ENCODE measurements at places on chromosomes 5 and 9.

- ATAC-seq: no peak
Measured at GRCh38 chr9:78103971-78104433, 72.4 kb upstream of the GNAQ start.

DNA sequence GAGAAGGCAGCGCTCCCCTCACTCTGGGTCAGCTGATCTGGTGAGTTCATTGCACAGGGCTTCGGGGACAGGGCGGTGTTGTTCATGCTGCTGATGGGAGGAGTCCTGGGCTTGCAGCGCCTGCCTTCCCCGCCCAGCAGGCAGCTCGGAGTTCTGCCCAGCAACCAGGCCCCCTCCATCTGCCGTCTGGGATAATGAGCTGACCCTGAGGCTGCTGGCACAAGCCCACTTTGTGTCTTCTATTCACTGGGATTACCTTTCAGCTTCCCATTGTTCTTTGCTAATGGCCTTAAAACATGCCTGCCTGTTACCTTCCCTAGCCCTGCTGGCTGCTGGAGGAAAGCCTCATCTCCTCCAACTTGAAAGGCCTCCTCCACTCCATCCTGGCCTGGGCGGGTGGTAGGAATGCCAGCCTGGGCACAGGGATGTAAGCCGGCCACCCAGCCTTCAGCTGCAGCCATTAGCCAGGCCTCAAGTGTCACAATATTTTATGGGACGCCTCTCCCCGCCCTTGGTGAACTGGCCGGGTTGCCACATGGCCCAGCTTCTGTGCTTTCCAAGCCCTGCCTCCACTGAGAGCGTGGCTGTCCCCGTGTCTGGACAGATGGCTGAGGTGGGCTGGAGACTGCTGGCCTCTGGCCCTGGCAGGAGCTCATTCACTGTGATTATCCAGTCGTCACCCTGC lies 70.4 kb downstream of the GADD45G start:
- ATAC-seq: no peak

- no peak for ATAC-seq
Measured at GRCh38 chr5:474840-475661, 32.1 kb downstream of the EXOC3 start.

DNA sequence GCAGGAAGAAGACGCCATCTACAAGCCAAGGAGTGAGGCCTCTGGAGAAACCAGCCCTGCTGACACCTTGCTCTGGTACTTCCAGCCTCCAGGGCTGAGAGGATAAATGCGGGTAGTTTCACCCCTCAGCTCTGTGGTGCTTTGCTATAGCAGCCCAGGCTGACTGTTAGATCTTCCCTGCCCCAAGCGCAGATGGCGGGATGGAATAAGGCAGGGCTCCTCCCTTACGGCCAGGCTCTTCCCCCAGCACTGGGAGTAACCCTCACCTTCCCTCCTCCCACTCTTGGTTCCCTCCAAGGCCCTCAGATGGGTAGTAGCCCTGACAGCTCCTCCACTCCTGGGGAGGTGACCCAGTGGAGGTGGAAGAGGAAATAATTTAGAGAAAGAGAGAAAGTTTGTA lies 285.1 kb downstream of the GADD45G start:
- no peak for ATAC-seq

DNA sequence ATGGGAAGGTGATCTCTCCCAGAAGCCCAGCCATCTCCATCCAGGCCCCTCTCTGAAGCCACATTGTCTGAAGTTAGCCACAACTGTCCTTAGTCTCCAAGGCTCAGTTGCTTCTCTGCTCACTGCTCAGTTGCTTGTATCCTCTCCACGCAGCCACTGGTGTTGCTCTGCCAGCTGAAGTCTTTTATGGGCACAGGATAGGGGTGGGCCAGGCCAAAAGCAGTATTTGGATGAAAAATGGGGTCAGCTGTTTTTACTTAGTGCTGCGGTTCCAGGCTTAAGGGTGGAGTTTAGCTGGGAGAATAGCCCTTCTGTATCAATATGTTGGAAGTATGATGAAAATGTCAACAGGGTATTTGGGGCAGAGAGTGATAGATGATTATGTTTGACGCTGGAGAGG lies 168.8 kb upstream of the PPP1R2B start:
- no peak for ATAC-seq

DNA sequence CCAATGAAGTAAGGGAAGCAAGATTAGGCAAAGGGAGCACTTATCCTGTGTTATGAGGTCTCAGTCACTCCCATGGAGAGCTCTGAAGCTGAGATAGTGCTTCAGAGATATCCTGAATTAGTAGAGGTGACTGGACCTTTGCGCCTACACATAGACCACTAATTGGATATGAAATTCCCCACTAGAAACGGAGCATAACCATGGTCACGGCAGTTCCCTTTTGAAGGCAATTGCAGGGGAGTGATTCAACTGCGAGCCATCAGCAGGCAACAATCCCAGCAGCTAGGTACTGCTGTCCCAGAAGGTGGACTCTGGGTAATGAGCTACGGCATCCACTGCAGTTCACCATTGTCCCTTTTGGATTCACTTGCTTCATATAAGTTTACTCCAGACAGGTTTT lies 267.7 kb upstream of the RASA1 start:
- no peak for ATAC-seq

DNA sequence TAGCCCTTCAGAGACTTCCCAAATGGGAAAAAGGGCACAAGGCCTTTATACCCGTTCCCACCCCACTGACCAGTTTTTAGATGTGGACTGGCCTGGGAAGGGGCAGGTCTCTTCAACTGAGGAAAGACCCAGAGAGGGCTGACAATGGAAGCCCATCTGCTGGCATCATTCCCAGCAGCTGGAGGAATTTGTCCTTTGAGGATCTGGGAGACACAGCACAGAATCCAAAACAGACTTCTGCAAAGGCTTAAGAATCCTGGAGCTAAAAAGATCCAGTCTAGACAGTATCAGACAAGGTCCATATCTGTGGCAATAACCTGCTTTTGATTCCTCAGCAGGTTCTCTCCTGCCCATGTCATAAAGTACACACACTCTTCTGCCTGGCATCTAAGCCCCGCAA lies 329.2 kb downstream of the TMEM167A start:
- no peak for ATAC-seq

GRCh38 chr5:80956272-80956671 lies 3.9 kb upstream of the RASGRF2 start:
- ATAC-seq: no peak

- ATAC-seq: no peak
Measured at GRCh38 chr9:130894546-130894945, 2.1 kb downstream of the QRFP start.

- no peak for ATAC-seq
Measured at GRCh38 chr5:26034813-26035212, 1003.6 kb downstream of the CDH9 start.

GRCh38 chr9:129145841-129146292 lies 32.2 kb downstream of the IER5L start:
- no peak for ATAC-seq

DNA sequence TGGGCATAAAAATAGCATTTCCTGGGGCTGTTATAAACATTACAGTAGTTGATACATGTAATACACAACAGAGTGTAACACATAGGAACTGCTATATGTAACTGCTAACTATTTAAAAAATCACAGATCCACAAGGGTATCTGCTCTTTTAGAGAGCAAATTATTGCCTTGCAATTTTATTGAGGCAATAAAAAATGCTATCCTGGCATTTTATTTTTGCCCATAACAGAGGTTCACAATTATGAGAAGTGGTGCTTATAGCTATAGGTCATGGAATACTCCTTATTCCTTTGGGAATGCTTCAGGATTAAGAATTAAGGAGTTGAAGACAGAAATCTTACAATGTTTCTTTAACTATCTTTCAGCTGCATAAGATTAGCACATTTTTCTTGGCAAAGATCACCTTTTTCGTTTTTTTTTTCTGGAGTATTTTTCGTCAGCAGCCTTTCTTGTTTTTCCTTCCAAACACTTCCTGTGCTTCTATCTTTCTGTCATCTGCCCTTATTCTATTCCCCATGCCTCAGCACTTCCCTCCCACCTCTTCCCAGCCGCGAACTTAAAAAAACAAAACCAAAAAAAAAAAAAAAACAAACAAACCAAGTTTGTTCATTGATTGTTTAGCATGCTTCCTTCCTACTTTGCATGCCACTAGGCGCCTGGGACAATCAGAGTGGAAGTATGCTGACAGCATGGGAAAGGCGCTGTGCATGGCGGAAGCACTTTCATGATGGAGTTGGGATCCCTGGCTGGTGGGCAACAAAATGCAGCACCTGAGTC lies 264.2 kb downstream of the MAST4 start:
- no peak for ATAC-seq

- no peak for ATAC-seq
Measured at GRCh38 chr5:5326115-5326758, 96.2 kb upstream of the ICE1 start.

- ATAC-seq: no peak
Measured at GRCh38 chr5:5139336-5139776, 774 bp upstream of the ADAMTS16 start.

DNA sequence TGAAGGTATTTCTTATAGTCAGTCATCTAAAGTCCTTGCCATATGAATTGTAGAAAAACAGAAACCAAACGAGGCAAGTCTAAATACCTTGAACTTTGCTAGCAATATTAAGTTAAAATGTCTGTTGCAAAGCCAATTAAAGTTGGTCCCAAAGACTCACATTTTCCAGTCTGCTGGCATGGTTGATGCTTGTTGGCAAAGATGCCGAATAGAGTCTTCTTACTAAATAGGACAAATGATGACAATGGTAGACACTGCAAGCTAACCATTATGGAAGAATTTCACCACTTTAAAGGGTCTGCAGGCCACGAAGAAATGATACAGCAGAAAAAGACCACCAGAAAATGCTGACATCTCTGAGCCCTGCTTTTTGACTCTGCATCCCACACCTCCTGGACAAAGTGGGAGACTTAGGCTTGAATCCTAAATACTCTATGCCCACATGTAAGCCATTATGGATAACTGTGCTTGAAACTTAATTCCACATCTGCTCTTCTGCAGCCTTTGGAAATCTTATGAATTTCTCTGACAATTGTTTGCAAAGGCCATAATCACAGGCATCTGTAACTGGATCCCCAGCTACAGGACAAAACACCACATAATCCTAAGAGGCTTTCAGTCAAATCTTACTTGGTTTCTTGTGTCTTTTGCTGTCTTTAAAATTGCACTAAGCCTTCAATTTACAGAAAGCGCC lies 61.3 kb downstream of the LHFPL2 start:
- ATAC-seq: no peak

DNA sequence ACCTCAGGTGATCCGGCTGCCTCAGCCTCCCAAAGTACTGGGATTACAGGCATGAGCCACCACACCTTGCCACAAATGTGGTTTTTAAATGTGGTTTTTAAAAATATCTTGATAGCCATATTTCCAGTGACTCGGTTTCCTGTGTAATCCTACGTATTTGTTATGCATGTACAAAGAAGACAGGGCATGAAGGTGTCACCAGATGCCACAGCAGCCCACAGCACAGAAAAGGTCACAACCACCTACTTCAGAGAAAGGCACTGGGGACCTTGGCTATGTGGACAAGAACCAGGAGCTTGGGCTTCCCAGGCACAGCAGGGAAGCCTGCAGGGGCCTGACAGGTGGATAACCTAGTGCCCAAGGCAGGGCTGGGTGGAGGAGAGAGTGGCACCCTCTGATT lies 38.0 kb downstream of the C9orf50 start:
- peak; percentile 47 for ATAC-seq

GRCh38 chr9:34797367-34797766 lies 87.4 kb upstream of the CCL21 start:
- no peak for ATAC-seq

DNA sequence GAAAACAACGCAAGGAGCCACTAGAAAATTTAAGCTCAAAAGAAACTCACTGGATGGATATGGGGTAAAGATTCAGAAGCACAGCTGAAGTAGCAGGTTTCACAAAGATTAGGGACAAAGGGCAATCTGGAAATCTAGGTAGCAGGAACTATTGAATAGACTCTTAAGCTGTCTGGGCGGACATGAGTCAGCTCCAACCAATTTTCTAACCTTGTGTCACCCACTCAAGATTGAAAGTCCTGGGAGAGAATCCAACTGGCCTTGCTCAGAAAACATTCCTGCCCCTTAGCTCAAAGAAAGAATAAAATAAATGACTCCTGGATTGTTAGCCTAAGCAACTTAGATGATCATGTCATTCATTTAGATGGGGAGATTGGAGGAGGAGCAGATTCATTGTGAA lies 69.2 kb downstream of the STK32A start:
- no peak for ATAC-seq

- peak; percentile 53 for ATAC-seq
Measured at GRCh38 chr5:62299600-62299999, 6.4 kb upstream of the KIF2A start.

GRCh38 chr5:80468131-80468530 lies 19.8 kb upstream of the FAM151B start:
- no peak for ATAC-seq

DNA sequence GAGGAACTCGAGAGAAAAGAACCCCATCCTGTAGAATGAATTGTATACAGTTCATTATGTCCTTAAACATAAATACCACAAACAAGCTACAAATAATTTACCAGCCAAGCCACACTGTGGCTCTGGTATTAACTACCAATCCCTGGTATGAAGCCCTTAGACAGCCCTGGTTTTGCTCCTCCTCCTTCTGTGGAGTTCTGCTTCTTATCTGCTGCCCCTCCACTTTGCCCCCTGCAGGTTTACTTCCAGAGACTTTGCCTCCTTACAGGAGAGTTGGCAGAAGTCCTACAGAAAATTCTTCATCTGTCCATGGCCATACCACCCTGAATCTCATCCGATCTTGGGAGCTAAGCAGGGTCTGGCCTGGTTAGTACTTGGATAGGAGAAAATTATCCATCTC lies 219.8 kb downstream of the ACTL7B start:
- ATAC-seq: no peak

DNA sequence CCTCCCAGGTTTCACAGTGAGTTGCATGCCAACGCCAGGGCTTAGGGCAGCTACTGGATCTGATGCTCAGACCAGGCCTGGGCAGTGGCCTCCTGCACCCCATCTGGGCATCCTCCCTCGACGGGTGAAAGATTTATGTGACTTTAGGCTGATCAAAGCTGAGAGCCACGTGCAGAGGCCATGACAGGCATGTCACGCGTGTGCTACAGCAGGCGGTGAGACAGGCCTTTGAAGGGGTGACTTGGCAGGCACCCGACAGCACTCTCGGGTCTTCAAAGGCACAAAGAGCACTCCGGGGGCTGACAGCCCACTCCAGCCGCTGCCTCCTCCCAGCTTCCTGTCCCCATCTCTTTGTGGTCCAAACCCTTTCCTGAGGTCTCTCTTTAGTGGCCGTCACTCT lies 66.2 kb downstream of the NTNG2 start:
- no peak for ATAC-seq

Data from activated CD4-positive, CD25-positive, alpha-beta regulatory T cell treated with anti-CD3 and anti-CD28 coated beads, Interleukin-2, amount 50 U/mL, for 24 hours (primary cell).